ENCODE measurements at places on chromosomes 6 and 20.

DNA sequence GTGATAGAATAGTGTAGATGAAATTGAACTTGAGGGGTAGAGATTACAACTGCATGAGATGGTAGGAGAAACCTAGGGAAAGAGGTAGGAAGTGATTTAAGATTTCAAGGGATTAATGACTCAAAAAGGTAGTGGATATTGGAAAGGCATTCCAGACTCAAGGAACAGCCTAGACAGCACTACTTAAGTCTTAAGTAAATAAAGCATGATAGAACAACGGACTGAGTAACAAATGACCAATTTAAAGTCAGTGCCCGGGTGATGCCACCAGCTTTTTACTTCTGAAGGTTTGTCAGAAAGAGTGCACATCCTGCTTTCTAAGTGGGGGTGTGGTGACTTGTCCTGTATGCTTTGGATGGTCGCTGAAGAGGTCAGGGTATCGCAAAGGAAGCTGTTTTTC, 81.8 kb downstream of the PHACTR1 start:
- no peak for DNase-seq

DNA sequence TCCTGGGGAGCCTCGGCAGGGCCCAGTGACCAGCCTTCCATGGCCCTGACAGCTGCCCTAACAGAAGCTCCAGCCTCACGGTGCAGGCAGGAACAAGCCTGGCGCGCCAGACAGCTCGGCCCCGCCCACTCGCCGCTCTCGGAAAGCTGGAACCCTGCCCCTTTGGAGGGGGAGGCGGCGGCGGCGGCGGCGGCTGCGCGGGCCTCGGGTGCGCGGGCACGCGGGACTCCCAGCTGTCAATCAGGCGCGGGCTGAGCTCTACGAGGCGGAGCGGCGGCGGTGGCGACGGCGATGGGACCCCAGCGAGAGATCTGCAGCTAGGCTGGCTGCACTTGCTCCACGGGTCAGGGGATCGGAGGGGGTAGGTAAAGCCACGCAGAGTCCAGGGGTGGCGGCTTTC, at the start of gene NRSN1:
Gene NRSN1 (plus strand): TSS at position 236 of the 400 bp plus-strand sequence. CDS start 8,113 bp downstream, outside the sequence.
- peak; percentile 79 for DNase-seq

GRCh38 chr6:13427316-13427715, 60.1 kb downstream of the GFOD1 start:
- no peak for DNase-seq

- DNase-seq: no peak
Observed at GRCh38 chr6:77037439-77037838, 425.9 kb downstream of the HTR1B start.

GRCh38 chr6:27144740-27145079, 102.8 kb upstream of the PRSS16 start:
- DNase-seq: no peak

- no peak for DNase-seq
Observed at GRCh38 chr6:105935416-105935815, 150.7 kb upstream of the PRDM1 start.

DNA sequence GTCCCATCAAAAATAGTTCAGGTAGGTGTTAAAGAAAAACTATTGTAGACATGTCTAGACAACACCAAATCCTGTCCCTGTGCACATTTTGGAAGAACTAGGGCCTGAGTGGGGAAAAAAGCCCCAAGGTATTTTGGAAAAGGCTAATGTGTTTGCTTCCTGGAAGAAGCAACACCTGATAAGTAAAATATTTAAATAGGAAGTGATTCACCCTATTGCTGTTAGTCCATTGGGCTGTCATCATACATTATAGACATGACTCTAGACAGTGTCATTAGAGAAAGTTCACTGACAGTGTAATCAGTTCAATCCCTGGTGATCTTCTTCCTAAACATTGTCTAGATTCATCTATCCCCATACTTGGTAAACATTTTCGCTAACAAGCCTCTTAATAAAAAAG, 465.3 kb downstream of the CBLN4 start:
- no peak for DNase-seq

DNA sequence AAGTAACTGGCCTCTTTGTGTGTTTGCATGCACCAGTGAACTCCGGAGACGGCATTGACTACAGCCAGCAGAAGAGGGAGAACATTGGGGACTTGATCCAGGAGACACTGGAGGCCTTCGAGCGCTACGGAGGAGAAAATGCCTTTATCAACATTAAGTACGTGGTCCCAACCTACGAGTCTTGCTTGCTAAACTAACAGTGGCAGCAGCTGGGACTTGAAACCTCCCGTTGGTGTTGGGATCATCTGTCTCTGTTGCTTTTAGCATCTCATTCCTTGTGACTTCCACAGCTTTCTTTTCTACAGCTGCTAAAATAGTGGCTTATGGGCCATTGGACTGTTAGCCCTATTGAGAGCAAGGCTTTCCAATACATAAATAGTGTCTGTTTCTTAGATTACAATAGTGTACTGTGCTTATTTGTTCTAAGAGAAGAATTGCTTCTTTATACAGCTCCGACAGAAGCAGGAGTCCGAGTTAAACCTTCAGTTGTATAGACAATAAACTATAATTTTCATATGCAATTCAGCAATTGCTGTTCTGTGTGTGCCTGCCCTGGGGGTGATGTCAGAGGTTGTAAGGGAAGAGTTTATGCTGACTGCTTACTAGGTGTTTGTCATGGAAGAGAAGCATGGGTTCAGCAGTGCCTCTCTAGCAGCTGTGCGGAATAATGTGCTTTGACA, 99.6 kb upstream of the QKI start:
- DNase-seq: no peak

GRCh38 chr6:158033077-158033750, 51.6 kb downstream of the SYNJ2 start:
- no peak for DNase-seq

- no peak for DNase-seq
Observed at GRCh38 chr6:147173675-147174308, 30.4 kb upstream of the STXBP5 start.

DNA sequence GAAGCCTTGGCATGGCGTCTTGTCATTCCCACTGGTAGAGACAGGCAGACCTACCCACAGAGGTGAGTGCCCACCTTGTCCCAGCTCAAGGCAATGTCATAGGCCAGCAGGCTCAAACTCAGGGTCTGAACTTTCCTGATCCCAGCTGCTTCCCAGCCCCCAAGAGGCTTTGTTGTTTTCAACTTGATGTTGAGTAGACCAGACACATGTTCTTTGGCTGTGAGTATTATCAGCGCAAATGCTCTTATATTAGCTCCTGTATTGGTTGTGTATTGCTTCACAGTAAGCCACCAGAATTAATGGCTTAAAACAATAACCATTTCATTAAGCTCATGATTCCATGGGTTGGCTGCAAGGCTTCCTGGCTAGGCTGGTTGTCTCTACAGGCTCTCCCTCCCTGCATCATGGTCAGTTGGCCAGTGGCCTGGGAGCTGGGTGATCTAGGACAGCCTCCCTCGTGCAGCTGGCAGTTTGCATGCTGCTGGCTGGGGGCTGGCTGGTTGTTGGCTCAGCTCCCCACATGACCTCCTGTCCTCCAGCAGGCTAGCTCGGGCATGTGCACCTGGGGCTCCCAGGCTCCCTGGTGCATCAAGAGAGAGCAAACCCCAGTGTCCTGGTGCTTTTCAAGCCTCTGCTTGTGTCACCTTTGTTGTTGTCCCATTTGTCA, 21.6 kb downstream of the TOX2 start:
- DNase-seq: no peak

DNA sequence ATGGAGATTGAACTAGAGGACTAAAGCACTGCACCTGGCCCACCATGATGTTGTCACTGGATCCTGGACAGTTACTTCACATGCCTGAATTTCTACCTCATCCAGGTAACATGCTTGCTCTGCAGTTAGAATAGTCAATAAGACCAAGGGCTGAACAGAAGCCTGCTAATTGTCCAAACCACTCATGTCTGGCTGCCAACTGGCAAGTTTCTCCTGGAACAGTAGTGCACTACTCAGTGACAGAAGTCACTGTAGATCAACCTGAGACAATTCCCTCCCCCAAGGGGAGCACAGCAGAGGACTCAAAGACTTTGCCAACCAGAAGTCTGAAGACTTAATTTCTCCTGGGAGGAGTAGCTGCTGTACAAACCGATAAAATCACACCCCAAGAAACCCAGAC, 454.6 kb upstream of the MARCKS start:
- DNase-seq: peak; percentile 16

GRCh38 chr6:135939208-135939591, 87.7 kb downstream of the PDE7B start:
- DNase-seq: no peak

- no peak for DNase-seq
Observed at GRCh38 chr6:88294702-88295101, 128.6 kb upstream of the CNR1 start.

- DNase-seq: peak; percentile 80
Observed at GRCh38 chr20:37846573-37846972, 56.4 kb upstream of the VSTM2L start.

DNA sequence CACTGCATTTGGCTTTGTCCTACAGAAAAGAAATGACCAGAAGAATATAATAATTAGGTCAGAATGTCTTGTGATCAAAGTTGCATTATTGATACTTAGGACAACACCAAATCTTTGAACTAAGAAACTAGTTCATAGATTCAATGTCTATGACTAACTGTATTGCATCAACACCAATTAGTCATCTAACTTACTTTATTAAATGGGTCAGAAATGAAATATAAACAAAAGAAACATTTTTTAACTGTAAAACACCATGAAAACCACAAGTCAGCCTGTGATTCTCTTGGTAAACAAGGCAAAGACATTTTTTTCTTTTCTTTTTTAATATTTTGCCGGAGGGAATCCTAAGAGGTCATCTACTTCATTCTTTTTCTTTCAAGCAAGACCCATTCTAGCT, 114.1 kb upstream of the HDDC2 start:
- DNase-seq: no peak

DNA sequence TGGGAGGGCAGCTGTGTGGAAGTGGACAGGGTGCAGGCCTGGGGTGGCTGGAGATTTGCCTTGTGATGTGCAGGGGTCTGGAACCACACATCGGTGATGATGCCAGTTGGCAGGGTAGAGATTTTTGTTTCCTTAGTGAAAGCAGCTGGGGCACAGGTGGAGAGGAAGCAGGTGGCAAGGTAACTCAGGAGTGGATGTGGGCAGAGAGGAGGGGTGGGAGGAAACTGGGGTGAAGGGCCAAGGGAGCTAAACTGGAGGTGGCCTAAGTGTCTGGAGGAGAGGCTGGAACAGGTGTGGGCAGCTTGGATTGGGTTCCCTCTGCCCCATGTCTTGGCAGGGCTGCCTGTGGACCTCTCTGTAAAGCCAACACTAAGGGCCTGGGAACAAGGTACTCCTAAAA, 4.7 kb upstream of the SCUBE3 start:
- peak; percentile 16 for DNase-seq

GRCh38 chr6:149862922-149863697, 1.0 kb downstream of the LRP11 start:
- peak; percentile 42 for DNase-seq

GRCh38 chr20:44185574-44185973, 1.4 kb downstream of the JPH2 start:
- DNase-seq: no peak

DNA sequence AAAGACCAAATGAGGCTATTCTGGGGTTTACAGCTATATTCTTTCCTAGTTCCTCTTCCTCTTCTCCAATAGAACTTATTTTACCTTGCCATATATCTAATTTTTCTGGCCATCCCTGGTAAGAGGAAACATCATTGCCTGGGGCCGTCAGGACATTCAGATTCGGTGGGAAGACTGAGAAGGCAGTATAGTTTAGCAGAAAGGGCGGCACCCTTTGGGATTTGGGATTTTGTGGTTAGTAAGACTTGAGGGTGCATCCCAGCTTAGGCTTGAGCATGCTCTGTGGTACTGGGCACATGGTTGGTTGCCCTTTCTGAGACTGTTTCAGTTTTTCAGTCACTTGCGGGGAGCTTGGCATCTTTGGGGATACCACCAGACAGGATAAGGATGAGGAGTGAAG, 21.1 kb downstream of the SCUBE3 start:
- no peak for DNase-seq

Data from NCI-H1417 (cell line).